Mammary epithelial cell (primary cell): ENCODE measurements at places on chromosomes 4 and X. TPM values are rescaled to one million over a fixed set of nuclear protein-coding genes. Genes with fewer than 3 reads are reported as not detected.

Gene ENPEP
- not detected for total RNA-seq

- DNase-seq: no peak
These were observed 2451.8 kb downstream of the PCDH7 start for GRCh38 chr4:33171873-33172525.

Gene SH2D1A
- total RNA-seq: not detected

Gene MAOB
- total RNA-seq: 2.5 TPM

Gene POLN
- total RNA-seq: 0.83 TPM

DNA sequence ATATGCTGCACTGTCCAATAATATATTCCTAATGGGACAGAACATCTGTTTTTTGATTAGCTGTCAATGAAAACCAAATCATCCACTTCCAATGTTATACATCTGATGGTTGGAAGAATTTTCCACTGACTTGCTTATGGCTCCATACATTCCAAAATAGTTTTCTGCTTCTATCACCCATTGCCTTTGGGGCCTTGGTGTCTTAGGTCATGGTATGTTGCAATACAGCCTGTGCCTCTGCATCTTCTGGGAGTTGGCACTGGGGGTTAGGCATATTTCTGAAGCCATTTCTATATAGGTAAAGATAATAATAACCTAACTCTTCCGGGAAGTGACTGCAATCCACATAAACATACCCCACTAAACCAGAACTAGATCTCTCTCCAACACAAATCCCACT is 53.2 kb upstream of the NR3C2 start:
- no peak for DNase-seq

Gene UGT2A1
- total RNA-seq: not detected in 2 replicates

DNA sequence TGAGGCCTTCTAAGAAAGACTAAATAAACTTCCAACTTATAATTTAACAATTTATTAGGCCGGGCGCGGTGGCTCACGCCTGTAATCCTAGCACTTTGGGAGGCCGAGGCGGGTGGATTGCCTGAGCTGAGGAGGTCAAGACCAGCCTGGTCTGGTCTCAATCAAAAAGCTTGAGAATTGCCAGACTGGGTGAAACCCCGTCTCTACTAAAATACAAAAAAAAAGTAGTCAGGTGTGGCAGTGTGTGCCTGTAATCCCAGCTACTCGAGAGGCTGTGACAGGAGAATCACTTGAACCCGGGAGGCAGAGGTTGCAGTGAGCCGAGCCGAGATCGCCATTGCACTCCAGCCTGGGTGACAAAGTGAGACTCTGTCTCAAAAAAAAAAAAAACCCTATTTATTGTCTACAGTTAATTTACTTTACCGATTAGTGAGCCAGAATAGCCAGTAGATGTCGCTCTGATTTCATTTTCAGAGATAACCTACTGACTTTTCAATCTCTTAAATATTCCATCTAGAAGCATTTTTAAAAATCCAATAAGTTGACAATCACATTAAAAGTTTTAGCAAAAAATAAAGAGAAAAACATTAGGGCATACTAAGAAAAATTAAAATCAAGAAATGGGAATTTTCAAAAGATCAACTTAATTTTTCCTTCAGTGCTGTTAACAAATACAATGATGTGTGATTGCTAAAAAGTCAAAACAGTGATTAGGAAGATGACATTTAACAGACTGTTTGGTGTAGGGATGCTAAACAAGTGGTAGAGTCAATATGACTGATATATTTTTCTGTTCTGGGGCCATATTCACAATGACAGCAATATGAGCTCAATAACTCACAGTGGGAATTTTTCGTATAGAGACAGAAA is 4.3 kb upstream of the SHROOM3 start:
- DNase-seq: peak; percentile 23

GRCh38 chrX:84362184-84362838 is 139.9 kb downstream of the HDX start:
- DNase-seq: no peak

Gene MXRA5
- 42.3 TPM for total RNA-seq

GRCh38 chr4:82798168-82799005 is at the start of gene SCD5:
Gene SCD5, minus strand, starts transcription at chr4:82798796. Its CDS starts 259 bp downstream, at chr4:82798537.
- peak; percentile 86 for DNase-seq

Gene TMEM156
- 1.2 and 1.8 TPM in 2 replicates for total RNA-seq

Gene CFAP299
- total RNA-seq: not detected in 2 replicates
